ENCODE measurements at places on chromosomes 2 and 18.

- no peak for DNase-seq
Measured at GRCh38 chr2:201404699-201405280, 46.5 kb downstream of the TRAK2 start.

- DNase-seq: no peak
Measured at GRCh38 chr2:96470636-96471035, 34.5 kb downstream of the NEURL3 start.

DNA sequence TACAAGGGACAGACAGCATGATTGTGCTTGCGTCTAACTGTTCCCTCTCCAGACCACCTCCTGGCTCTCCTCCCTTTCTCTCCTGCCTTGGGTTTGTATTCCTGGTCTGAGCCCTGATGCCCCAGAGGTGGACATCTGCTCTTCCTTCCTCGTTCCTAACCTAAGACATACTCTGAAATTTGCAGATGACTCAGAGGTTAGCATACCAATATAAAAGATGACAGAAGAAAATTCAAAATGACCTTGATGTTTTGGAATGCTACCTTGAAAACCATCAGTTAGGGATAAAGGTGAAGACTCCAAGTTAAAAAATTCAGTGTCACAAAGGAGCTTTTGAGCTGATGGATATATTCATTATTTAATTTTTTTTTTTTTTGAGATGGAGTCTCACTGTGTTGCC lies 12.9 kb downstream of the SMYD1 start:
- no peak for DNase-seq

GRCh38 chr2:229419158-229419557 lies 148.1 kb upstream of the PID1 start:
- DNase-seq: no peak

GRCh38 chr2:80395251-80395650 lies 90.7 kb upstream of the LRRTM1 start:
- DNase-seq: no peak

GRCh38 chr2:12168791-12169388 lies 422.5 kb downstream of the LPIN1 start:
- DNase-seq: no peak

GRCh38 chr18:8744038-8744437 lies 38.7 kb downstream of the MTCL1 start:
- no peak for DNase-seq

Measured in NCI-H226 (cell line).